ENCODE measurements at places on chromosomes 11 and 22.

DNA sequence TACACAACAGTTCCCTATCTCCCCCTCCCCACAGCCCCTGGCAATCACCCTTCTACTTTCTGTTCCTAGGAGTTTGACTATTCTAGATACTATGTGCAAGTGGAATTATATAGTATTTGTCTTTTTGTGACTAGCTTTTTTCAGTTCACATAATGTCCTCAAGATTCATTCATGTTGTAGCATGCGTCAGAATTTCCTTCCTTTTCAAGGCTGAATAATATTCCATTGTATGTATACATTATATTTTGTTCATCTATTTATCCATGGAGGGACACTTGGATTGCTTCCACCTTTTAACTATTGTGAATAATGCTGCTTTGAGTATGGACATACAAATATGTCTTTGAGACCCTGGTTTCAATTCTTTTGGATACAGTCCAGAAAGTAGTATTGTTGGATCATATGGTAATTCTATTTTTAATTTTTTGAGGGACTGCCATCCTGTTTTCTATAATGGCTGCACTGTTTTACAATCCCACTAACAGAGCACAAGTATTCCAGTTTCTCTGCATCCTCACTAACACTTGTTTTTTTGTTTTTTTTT, 128.8 kb downstream of the ARHGAP42 start:
- DNase-seq: no peak

DNA sequence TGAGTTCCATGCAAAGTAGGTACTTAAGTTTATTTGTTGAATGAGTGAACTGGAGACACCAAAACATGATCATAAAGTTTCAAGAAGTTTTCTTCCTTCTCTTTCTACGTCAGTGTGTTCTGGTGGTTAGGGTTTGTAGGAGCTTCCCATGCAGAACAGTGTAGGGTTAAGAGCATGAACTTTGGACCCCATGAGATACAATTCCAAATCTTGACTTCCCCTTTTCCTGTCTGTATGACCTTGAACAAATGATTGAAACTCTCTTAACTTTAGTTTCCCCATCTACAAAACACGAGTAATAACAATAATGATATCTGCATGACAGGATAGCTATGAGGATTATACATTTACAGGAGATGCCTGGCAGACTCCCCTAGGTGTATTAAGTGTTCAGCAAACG, 41.0 kb upstream of the TENM4 start:
- no peak for DNase-seq

GRCh38 chr11:16454289-16454863, 98.0 kb upstream of the SOX6 start:
- no peak for DNase-seq

DNA sequence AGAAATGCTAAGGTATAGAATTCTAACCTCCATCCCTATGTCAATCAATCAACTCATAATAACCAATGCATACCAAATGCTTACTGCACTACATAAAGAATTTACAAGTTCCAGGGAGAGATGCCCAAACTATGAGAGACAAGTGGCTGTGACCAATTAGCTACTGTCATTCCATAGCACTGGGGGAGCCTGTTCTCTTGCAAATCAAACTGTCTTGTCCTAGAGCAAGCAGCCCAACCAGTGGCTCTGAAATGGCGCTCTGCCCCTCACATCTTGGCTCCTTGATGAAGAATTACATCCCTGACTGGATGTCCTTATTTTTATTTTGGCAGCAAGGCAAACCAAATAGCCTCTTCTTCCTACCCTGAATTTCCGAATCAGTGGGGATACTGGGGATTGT, 272.4 kb upstream of the SYN3 start:
- no peak for DNase-seq

- DNase-seq: no peak
These were observed 77.8 kb downstream of the BUD13 start for GRCh38 chr11:116694815-116695590.

DNA sequence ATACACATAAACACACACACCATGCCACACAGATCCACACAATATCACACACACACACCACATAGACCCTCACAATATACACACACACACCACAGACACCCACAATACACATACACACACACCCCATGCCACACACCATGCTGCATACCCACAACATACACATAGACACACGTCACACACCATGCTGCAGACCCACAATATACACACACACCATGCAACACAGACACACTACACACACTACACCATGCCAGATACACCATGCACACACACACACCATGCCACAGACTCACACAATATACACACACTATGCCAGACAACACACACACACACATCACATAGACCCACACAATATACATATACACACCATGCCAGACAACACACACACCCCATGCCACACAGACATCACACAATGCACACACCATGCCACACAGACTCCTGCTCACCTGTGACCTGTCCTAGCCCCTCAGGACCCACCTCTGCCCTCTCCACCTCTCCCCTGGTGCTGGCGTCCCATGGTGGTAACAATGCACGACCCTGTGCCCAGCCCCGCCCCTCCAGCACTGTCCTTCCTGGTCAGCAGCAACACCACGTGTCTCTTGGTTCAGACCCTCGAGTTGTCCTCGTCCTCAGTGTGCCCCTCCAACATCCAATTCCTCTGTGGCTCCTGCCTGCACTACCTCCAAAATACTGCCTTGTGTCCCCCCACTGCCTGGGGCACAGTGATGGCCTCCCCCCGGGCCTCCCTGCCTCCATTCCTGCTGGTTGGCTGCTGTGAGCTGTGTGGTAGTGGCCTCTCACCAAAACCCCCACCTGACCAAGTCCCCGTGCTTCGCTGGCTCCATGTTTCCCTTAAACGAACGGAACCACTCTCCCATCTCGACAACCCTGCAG, 23.7 kb upstream of the RFPL3 start:
- no peak for DNase-seq

DNA sequence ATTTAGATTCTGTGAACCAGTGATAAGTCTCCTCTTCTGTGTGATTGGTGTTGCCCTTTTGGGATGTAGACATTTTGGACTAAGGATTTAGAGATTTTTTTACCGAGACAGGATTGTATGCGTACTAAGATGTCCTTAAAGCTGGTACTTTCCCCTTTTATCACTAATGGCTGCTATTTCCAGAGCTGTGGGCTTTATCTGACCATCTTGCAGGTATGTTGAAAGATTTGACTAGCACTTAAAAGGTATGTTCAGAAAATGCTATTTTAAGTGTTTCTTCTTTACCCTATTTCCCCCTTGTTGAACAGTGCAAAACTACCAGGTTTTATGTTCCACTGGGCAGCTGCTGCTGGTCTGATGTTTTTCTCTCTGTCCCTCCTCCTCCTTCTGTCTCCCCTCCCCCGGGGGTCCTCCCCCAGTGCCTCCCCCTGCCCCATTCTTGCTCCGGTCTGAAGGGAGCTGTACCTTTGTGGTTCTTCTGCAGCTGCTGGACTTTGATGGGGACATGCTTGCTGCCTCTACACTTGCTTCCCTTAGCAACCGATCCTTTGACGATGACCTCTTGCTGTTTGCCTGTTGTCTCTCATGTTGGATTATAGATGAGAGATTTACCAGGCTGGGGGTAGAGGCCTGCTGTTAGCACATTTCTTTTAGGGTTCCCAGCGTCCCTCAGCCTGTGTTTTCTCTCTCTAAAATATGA, 59.6 kb downstream of the ZNRF3 start:
- no peak for DNase-seq

- DNase-seq: no peak
These were observed 188.3 kb downstream of the OPCML start for GRCh38 chr11:133343951-133344350.

- DNase-seq: no peak
These were observed 23.3 kb upstream of the TMEM191C start for GRCh38 chr22:21443735-21444421.

GRCh38 chr11:47705721-47706120, 9.4 kb downstream of the AGBL2 start:
- no peak for DNase-seq

DNA sequence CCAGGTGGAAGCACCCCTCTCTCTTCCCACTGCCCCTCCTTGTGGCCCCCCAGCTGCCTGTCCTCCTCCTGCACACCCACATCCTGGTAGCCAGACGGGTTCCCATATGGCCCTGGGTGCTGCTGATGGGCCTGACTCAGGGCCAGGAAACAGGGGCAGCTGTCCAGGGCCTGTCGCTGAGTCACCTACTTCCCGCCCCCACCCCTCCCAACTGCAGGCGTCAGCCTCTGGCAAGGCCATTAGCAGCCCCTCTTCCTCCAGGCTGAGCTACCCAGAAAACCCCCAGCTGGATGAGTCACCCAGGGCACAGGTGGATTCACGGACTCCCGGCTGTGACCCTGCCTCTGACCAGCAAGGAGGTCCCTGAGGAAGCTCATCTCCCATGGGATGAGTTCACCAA, 6.9 kb upstream of the GAL start:
- no peak for DNase-seq

GRCh38 chr22:36220451-36220921, 18.8 kb downstream of the APOL2 start:
- DNase-seq: no peak

GRCh38 chr11:68122936-68123539, 1.9 kb upstream of the CHKA start:
- DNase-seq: no peak

DNA sequence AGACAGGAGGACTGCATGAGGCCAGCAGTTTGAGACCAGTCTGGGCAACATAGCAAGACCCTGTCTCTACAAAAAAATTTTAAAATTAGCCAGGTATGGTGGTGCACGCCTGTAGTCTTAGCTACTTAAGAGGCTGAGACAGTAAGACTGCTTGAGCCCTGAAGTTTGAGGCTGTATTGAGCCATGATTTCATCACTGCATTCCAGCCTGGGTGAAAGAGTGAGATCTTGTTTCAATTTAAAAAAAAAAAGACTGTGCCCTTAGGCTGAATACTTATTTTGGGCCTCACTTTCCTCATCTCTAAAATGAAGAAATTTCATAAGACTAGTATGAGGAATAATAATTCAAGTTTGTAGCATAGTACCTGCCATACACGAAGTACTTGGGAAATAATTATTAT, 6.9 kb downstream of the AQP11 start:
- no peak for DNase-seq

GRCh38 chr11:19345848-19346681, 105.3 kb upstream of the E2F8 start:
- DNase-seq: no peak

- DNase-seq: no peak
These were observed 20.5 kb upstream of the ACRV1 start for GRCh38 chr11:125701018-125701610.

Measured in stimulated activated CD8-positive, alpha-beta memory T cell treated with anti-CD3 and anti-CD28 coated beads, Interleukin-15, amount 100 ng/mL, for 4 hours (primary cell).